ENCODE measurements at places on chromosomes 2 and 18. TPM values are rescaled to one million over a fixed set of nuclear protein-coding genes. Genes with fewer than 3 reads are reported as not detected.
A peak's percentile ranks its signal among the peaks of the same experiment; 100 is the strongest.

- DNase-seq = no peak
Observed at GRCh38 chr2:144183727-144184126, 336.2 kb downstream of the ZEB2 start.

DNA sequence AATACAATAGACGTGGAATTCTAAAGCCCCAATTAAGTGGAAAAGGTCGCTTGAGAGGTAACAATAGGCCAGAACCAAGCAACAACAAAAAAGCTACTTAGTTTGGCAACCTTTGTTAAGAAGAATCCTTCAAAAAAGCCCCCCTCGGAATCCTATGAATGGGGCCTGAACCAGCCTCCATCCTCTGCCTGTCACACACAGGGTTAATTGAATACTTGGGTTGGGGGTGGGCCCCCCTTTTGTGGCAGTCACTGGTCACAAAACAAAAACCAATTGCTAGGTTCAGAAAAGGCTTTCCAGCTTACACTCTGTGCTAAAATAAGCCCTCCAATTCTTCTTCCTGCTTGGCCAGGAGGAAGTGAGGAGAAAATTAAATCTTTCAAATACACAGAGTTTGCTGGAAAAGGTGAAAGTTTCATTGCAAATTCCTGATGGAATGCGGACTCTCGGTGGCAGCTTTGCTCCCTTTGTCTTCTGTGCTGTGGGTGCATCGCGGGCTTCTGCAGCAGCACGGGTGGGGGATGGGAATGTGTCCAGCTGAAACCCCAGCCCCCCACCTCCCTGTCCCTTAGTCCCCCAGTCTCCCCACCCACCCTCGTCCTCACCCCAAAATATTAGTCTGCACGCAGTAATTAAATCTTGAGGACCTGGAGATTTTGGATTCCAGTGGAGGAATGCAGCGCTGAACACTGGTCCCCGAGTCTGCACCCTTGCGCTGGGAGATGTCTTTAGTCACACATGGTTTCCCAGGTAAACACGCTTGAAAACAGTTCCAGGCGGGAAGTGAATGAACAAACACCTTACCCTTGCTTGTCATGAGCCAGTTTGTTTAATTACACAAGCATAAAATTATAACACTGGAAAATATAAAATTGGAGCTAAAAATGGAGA, 254.3 kb downstream of the SOX11 start:
- no peak for DNase-seq

- DNase-seq = no peak
Observed at GRCh38 chr2:113838744-113839444, 51.0 kb upstream of the ACTR3 start.

DNA sequence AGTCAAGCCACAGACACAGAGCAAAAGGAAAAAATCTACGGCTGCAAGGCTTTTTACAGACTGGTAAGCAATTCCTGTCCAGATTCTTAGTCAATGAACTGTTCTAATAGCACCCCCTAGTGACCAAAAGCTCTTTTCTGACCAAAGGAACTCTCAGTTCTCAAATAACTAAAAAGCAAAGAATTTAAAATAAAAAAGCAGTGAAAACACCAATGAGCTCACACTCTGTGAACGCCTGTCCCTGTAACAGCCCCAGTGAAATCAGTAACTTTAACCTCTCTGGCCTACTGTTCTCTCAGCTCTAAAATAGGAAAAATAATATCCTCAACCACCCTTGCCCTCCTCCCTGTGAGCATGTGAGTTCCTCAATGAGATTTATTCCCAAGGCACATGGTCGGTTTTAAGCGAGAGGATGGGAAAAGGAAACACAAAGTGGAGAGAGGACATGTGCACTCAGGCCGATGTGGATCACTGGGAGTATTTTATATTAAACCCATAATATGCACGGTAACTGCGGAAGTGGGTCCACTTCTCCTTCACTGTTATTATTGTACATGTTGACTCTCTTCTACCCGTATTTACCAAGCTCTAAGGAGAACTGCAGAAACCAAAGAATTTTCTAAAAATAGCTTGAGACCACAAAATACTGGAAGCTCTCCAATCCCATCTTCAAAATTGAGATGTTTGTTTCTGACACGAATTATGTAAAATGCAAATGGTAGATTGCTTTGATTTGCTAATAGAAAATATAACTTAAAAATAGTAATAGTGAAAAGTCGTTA, 128.5 kb downstream of the STK39 start:
- no peak for DNase-seq

DNA sequence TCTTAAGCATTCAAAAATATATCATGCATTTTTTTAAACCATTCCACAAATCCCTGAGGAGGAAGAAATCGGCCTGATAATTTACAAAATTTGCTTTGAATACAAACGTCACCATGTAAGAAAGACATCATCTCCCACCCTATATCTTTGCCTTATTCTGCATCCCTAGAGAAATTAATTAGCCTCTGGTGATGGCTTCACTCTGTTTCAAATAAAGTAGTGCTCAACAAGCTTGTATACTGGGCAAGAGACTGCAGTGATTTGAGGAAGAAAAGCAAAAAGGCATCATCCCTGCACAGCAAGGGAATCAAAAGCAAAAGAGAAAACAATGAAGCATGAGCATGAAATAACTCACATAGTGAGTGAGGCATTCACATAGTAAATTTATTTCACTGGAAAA, 375.5 kb downstream of the CDH7 start:
- no peak for DNase-seq

DNA sequence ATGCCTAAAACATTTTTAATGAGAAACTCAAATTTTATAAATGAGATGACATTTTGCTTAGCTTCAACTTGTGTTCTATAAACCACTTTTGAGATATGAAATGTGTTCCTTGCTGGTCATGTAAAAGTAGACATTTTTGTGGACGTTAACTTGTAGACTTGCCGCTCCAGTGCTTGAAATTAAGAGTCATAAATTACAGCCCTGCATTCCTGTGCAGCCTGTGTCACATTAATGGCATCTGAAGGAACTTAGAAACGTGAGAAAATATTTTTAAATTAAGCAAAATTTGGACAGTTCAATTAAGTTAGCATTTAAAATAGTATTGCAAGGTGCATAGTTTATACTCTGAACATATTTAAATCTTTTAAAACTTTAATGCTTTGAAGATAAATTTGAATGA, 98.3 kb upstream of the LDLRAD4 start:
- DNase-seq = no peak

- DNase-seq = no peak
Observed at GRCh38 chr2:20167356-20167755, 57.6 kb downstream of the SDC1 start.

- no peak for DNase-seq
Observed at GRCh38 chr18:57836557-57836956, 33.4 kb upstream of the ATP8B1 start.

DNA sequence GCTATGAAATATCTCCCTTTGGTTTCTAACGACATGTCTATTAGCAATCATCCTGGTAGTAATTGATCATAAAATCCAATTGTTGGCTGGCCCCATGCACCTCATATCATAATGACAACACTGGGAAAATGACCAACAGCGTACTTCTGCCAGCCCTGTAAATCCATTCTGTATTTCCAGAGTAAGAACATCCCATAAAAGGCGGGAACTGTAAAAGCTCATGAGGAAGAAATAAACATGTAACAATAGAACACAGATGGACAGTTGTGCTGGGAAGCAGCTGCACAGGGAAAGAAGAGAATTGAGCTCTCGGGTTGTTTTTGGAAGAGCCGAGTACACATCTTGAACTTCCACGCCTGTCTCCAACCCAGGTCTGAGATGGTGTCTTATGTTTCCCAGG, 218.7 kb downstream of the CMPK2 start:
- no peak for DNase-seq

DNA sequence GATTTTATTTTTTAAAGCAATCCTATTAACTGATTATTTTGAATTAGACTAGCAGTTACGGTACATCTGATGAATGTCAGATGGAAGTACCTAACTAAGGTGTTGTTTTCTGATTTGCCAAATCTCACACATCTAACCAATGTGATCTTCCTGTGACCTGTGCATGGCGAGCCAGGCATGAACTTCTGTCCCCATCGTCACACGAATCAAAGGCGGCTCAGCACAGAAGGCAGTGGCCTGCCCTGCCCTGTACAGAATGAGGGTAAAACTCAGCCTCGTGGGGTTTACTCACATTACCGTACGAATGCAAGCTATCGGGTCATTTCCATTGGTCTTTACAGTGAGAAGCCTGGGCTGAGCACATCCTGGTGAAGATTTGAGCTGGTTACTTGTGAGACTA, 87.3 kb downstream of the WDSUB1 start:
- DNase-seq = no peak

GRCh38 chr2:79994965-79995364, 309.6 kb downstream of the LRRTM1 start:
- DNase-seq = no peak

DNA sequence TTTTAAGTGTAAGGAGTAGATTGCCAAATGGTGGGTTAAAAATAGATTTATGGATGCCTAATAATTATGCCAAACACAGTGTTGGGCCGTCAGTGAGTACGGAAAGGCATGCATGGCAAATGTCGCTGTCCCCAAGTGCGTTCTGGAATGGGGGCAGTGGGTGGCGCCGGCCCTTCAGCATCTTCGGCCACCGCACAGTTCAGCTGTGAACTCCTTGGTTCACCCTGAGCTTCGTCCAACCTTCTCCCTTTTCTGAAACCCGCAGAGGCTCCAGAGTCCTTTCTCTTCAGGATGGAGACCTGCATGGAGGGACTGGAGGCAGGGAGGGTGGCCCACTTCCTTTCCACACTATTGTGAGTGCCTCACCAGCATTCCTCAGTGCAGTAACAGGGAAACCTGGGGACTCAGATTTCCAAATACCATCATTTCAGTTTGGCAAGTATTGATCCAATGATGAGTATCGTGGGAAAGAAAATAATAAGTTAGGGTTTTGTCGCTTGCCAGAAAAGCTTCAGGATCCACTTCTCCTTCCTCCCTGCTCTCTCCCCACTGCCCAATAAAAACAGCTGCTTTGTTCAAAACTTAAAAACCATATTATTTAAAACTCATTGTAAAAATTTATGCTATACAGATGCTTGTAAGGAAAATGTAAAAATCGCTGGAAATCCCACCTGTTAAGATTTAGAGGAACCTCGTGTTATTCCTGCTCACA, 74.6 kb upstream of the TXNDC2 start:
- DNase-seq = no peak

DNA sequence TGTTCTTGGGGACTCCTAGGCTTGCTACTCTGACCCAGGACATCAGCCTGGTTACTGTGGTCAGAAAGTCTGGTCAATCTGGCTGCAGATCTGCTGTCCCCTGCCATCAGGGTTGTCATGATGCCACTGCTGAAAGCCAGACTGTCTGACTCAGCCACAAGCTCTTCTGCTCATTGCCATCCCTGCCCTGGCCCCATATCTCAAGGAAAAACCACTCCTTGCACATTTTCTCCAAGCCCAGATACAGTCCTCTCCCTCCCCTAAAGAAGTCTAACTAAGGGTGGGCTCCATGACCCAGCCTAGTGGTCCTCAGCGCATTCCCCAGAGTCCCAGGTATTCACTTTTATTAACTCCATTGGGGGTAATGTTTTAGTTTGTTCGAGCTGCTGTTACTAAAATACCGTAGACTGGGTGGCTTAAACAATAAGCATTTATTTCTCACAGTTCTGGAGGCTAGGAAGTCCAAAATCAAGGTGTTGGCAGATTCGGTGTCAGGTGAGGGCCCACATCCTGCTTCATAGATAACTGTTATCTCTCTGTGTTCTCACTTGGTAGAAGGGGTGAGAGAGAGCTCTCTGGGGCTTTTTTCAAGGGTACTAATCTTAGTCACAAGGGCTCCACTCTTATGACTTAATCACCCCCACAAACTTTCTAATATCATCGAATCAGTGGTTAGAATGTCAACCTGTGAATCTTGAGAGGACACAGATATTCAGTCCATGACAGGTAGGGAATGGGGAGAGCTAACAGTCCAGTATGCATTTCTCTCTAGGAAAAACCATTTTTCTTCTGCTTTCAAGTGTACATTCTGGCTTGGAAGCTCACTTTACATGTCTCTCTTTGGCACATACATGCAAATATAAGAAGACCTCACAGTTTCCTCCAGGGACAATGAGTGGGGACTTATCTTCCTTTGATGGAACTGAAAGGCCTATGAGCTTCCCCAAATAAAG, 94.8 kb upstream of the CXCR4 start:
- DNase-seq = no peak

GRCh38 chr2:231708773-231709635, 679 bp downstream of the PTMA start:
- DNase-seq = peak; percentile 85

- DNase-seq = no peak
Observed at GRCh38 chr2:69582582-69583176, 60.9 kb downstream of the AAK1 start.

DNA sequence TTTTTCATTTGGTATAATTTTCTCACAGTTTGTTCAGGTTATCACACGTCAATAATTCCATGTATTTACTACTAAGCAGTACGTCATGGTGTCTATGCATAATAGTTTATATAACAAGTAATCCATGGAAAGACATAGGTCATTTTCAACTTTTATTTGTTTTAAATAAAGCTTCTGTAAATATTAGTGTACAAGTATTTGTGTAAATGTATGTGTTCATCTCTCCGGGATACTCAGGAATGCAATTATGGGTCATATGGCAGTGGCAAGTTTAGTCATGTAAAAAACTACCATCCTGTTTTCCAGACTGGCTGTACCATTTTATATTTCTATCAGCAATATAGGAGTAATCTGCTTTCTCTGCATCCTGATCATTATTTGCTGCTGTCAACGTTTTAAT, 231.1 kb upstream of the ZNF804A start:
- no peak for DNase-seq

DNA sequence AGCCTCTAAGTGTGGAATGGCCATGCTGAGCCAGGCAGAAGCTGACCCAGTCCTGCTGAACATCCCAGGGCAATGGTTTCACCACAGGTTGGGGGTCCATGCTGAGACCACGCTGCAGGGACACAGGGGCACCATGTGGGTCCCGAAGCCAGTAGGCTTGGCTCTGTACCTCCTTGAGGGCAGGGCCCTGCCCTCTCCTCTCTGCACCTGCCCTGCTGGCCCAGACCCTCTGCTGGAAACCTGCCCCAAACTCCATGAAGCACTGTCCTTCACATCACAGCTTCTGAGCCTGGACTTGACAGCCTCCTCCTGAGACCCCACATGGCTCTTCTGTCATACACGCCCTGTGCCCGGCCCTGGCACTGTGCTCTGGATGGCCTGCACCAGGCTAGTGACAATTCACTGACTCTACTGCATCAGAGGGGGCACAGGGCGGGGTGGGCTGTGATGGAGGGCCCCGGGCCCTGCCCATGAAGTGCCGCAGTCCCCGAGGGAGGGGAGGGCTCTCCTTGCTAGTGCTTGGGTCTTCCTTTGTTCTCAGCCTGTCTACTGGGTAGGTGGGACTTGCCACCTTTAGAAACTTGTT, 24.7 kb downstream of the HS6ST1 start:
- peak; percentile 23 for DNase-seq

GRCh38 chr2:171390941-171391516, 42.8 kb downstream of the METTL8 start:
- no peak for DNase-seq

The CHST9 gene
- total RNA-seq = 8.3 TPM

The ALKAL2 gene
- total RNA-seq = 0.62 TPM

The STPG4 gene
- not detected for total RNA-seq

The DSEL gene
- total RNA-seq = 2.1 TPM

The EFHD1 gene
- total RNA-seq = 26.3 TPM

The LRRC30 gene
- total RNA-seq = not detected

The FAM124B gene
- 1.9 TPM for total RNA-seq

The FBXO15 gene
- total RNA-seq = not detected

All from Right ventricle myocardium inferior (tissue), 1 donor.